ENCODE measurements at places on chromosomes 4 and X.

DNA sequence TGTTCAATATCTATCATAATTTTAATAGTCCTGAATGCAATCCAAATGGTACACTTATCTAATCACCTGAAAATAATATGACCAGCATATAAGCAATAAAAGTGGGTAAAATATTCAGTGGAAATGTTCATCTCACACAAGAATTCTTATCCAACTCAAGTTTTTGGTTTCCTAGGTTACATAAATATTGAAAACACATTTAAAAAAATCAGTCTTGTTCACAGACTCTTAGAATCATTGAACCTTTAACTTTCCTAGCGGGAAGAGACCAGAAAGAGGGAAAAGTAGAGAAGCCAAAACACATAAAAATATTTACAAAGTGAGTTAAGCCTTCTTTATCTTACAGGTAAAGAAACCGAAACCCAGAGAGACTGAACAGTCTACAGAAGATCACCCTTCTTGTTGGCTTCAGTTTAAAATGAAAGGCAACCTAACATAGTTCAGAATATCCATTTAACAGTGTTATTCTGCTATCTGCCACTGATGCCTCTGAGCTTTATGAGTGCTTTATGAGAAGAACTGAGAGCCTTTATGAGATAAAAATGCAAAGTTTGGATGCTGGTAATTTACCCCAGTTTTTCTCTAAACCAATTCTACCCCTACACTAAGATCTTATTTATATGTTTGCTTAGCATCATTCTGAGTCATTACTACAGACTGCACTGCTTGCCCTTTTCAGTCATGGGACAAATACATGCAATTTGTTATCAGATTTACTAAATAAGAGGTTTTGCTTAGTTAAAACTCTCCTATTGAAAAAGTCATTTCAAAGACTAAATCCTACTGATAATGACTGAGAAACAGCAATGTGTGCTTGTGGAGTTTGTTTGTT is 453.3 kb upstream of the INTU start:
- no peak for DNase-seq

DNA sequence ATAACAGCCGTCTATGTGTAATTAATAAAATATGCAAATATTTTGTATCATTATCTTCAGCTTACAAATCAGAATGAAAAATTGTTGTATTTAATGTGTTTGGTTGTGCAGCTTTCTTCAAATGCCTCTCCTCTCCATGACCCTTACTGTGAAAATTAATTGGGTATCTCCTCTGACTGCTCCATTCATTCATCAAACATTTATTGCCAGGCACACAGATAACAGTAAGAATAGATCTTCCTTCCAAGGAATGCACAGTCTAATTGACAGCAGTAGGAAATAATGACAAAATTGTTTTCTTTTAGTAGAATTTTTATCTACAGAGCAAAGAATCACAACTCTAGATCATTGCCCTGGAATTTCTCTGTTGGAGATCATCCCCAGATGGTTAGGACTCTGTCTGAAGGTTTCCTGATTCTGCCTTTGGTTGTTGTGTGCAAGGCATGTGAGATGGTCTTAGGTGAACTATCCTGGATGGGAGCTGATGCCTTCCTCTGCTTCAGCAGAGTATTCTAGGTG is 395.0 kb upstream of the FAT1 start:
- DNase-seq: no peak

DNA sequence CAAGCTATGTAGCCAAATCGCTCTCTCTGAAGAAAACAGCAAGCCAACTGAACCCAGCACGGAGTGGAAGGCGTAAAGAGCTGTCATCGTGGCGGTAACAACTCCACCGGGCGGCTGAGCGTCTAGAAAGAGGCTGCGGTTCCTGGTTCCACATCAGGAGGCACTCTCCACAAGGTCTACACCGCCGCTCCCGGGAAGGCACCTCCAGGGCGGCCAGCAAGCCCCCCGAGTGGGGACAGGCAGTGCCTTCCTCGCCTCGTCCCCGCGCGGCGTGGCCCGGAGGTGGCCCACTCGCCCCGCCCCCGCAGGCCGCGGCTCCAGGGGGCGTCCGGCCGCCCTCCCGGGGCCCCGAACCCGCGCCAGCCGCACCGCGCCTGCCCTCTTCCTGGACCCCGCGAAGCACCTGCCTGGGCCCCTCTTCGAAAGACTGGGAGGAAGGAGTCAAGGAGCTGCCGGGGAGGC is 755 bp downstream of the KLHL8 start:
- DNase-seq: peak; percentile 69

GRCh38 chrX:2513121-2513664 is 12.4 kb upstream of the DHRSX start:
- no peak for DNase-seq

- no peak for DNase-seq
These were observed 135.4 kb downstream of the CRLF2 start for GRCh38 chrX:1076871-1077651.

DNA sequence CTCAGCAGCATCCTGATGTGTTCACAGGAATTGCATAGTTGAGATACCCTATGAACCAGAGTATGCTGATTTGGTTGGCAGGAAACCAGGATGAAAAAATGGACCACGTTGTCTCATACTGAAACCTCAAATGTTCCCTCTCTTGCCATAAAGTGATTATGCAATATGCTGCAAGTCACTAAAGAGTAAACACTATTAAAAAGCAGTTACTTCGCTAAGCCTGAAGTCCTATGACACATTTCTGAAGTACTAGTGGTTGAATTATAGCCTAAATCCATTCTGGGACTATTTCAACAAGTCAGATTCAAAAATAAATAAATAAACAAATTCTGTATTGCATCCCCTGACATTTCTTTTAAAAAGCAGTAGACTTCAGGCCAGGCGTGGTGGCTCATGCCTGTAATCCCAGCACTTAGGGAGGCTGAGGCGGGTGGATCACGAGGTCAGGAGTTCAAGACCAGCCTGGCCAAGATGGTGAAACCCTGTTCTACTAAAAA is 106.0 kb upstream of the NAP1L5 start:
- no peak for DNase-seq

DNA sequence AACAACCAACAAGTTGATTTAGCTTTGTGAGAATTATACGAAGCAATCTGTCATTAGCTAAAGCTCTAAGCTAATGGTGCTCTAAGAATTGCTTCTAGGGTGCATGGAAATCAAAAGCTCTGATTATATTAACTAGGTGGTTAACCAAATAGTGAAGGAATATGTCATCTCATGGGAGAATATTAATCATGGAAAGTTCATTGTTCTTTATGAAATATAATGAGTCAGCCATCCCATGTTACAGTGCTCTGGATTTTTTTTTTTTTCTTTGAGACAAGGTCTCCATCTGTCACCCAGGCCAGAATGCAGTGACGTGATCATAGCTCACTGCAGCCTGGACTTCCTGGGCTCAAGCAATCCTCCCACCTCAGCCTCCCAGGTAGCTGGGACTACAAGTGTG is 10.5 kb downstream of the DCAF8L2 start:
- DNase-seq: no peak

- no peak for DNase-seq
These were observed 1.0 kb upstream of the GABRG1 start for GRCh38 chr4:46124773-46125413.

GRCh38 chr4:90162566-90162965 is 35.4 kb downstream of the CCSER1 start:
- no peak for DNase-seq

- DNase-seq: no peak
These were observed 9.3 kb downstream of the NOX1 start for GRCh38 chrX:100864657-100865391.

- DNase-seq: no peak
These were observed 651.6 kb upstream of the PITX2 start for GRCh38 chr4:111274486-111274885.

- peak; percentile 30 for DNase-seq
These were observed at the start of gene MAOA for GRCh38 chrX:43656005-43656494. TSS of gene MAOA (plus strand) at chrX:43656299. CDS start at chrX:43656342, 43 bp downstream.

- no peak for DNase-seq
These were observed 15.0 kb upstream of the ELF4 start for GRCh38 chrX:130125091-130125874.

GRCh38 chr4:78057600-78058550 is 752 bp downstream of the FRAS1 start:
- DNase-seq: peak; percentile 69

GRCh38 chr4:126130215-126130614 is 815.5 kb downstream of the FAT4 start:
- no peak for DNase-seq

DNA sequence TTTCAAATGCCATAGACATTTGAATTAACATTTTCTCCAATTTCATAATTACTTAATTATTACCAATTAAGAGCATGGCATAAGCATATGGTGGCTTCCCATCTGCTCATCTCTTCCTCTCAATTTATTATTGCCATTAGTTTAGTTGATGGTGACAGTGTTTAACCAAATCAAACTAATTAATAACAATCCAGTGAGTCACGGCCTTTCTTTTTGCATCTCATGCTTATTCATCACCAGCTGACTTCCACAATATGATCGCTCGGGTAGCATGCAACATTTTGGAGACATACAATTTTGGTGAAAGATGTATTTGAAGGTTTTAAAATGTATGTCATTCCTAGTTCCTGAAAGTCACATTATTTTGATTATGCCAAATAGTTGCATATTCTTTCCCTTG is 172.8 kb upstream of the TACR3 start:
- no peak for DNase-seq

GRCh38 chr4:184814686-184815045 is 11.1 kb downstream of the ACSL1 start:
- no peak for DNase-seq

- no peak for DNase-seq
These were observed 113.3 kb downstream of the ELOVL6 start for GRCh38 chr4:110085131-110085530.

DNA sequence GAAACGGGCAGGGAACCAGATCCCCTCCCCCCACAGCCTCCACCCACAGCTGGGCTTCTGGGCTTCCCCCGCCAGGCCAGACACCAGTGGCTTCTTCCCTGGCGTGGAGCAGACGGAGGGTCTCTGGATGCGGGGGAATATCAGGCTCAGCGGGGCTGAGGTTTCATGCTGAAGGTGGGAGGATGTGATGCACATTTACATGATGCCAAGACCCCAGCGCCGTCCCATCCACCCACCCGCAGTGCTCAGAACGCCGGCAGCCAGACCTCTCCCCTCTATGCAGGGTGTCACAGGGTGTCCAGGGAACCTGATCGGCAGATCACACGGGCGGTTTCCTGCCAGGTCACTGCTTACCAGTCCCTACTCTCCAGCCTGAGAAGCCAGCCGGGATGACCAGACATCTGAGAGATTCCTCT is 12.8 kb upstream of the TNIP2 start:
- DNase-seq: peak; percentile 24

DNA sequence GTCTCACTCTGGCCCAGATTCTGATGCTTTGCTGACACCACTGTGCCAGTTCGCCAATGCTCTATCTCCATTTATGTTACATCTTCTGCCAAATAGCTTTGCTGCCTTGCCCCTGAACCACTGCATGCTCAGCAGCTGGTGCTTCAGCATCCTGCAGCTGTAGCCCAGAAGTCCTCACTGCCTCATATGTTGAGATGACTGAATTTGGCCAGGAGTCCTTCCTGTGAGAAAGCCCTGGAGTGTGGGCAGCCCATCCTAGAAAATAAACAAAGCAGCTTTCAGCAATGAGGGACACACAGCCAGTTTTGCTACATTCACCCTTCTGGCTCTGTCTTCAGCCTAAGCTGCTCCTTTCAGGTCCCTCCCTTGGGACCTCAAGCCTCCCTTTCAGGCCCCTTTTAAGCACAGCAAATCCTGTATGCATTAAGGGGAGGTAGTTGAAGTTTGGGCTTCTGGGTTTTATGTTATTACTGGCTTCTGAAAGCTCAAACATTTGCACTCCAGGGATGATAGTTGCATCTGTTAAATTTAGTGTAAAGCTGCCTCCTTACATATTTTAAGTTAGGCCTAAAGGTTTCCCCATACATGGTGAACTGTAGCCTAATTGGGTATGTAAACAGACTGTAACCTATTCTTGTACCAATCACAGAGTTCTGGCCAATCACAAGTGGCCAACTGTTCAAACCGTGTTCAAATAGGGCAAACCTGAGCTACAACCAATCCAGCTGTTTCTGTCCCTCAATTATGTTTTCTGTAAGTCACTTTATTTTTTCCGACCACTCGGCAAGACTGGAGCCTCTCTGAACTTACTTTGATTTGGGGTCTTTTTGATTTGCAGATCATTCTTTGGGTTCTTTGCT is 2.1 kb upstream of the TMEM165 start:
- peak; percentile 55 for DNase-seq

GRCh38 chrX:24662352-24662751 is 15.2 kb upstream of the PCYT1B start:
- no peak for DNase-seq

DNA sequence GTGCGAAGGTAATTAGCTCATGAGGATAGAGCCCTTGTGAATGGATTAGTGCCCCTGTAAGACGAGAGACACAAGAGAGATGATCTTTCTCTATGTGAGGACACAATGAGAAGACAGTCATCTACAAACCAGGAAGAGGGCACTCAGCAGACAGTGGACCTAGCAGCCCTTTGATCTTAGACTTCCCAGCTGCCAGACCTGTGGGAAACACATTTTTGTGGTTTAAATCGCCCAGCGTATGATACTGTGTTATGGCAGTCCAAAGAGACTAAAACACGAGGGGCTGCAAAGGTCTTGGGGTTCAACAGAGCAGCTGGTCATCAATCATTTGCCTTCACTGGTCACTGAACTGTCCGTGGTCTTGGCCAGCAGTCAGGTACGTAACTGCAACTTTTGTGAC is 9.2 kb upstream of the SYNPO2 start:
- DNase-seq: no peak

- no peak for DNase-seq
These were observed 6.8 kb downstream of the IL9R start for GRCh38 chrX:156004256-156004655.

- DNase-seq: no peak
These were observed 147.6 kb downstream of the BCOR start for GRCh38 chrX:39950018-39950688.

DNA sequence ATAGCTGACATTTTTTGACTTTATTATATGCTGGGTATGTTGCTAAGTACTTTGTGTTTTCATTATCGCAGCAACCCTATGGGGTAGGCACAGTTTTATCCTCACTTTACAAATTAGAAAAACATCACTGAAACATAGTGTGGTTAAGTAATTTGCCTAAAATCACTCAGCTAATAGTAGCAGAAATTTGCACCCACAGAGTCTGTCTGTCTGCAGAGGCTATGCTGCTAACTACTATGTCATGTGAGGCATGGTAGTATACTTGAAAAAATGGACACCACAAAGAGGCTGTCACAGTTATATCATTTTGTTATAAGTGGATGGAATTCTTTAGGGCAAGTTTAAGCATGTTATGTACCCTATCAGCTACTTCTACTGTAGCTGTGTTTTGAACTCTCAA is 69.0 kb downstream of the STAG2 start:
- no peak for DNase-seq

GRCh38 chrX:38750551-38750950 is 50.7 kb upstream of the MID1IP1 start:
- DNase-seq: no peak

All from D341Med (cell line).